Left ventricle myocardium inferior (tissue), 1 donor: ENCODE measurements at places on chromosomes 6 and 20. TPM values are rescaled to one million over a fixed set of nuclear protein-coding genes. Genes with fewer than 3 reads are reported as not detected.

The BMP2 gene
- 2.4 TPM for total RNA-seq

The AKAP7 gene
- 10.9 TPM for total RNA-seq

The MLIP gene
- total RNA-seq, result 397 TPM

The HDGFL1 gene
- not detected for total RNA-seq

The SEMG1 gene
- total RNA-seq, result not detected

The SYCP2L gene
- total RNA-seq, result 0.33 TPM

The SLA2 gene
- 0.19 TPM for total RNA-seq

The SUMO4 gene
- 0.27 TPM for total RNA-seq

The ELOVL2 gene
- 1.4 TPM for total RNA-seq

The NKX2-4 gene
- total RNA-seq, result not detected

The EIF2S2 gene
- 41.0 TPM for total RNA-seq
